Kidney epithelial cell (primary cell): ENCODE measurements at places on chromosomes 6 and 20. TPM values are rescaled to one million over a fixed set of nuclear protein-coding genes. Genes with fewer than 3 reads are reported as not detected.

- no peak for DNase-seq
These were observed 104.9 kb downstream of the TFAP2C start for GRCh38 chr20:56733967-56734366.

Gene ATP9A
- 37.6 and 37.9 TPM in 2 replicates for total RNA-seq

GRCh38 chr6:109579361-109579760 is 96.3 kb upstream of the ZBTB24 start:
- DNase-seq: no peak

DNA sequence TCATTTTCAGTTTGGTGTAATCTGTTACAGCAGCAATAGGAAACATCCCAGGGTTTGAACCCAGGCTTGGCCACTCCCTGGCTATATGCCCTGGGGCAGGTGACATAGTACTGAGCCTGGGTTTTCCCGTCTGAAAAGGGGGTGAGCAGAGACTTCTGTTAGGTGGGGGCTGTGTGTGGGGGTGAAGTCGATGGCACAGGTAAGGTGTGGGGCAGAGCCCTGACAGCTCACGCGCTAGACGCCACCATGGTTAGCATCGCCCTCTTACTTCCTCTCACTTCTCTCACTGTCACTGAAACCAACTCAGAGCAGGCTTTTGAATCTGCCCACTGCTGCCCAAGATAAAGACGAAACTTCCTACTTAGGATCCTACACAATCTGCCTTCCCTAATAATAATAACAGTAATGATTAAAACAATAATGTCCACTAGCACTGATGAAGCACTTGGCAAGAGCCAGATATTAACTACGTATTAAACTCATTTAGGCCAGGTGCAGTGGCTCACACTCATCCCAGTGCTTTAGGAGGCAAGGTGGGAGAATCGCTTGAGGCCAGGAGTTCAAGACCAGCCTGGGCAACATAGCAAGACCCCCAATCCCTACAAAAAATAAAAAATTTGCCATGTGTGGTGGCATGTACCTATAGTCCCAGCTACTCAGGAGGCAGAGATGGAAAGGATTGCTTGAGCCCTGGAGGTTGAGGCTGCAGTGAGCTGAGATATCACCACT is 117.9 kb upstream of the PTPN1 start:
- DNase-seq: no peak

DNA sequence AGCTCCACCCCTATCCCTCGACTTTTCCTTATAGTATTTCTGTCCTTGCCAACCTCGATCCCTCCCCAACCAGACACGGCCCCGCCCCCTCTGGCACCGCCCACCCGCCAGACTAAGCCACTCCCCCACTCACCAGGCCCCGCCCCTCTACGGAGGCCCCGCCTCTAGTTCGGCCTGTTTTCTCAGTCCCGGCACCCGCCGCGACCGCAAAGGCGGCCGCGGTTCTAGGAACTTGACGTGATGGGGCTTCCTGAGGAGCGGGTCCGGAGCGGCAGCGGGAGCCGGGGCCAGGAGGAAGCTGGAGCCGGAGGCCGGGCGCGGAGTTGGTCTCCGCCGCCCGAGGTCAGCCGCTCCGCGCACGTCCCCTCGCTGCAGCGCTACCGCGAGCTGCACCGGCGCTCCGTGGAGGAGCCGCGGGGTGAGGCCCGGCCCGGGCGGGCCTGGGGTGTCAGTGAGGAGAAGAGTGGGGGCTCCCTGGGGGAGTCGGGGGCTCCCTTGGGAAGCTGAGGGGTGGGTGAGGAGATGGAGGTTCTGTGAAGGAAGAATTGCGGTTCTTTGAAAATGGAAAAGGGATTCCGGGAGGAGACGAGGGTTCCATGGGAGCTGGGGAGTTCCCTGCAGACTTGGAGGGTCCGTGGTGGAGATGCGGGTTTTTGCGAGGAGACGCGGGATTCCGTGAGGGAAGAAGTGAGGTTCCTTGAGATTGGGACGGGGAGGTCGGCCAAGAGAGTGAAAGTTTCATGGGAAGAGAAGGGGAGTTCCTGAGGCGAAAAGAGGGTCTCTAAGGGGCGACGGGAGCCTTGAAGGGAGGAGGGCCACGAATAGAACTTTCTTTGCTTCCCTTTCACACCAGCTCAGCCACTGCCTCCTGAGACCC is at the start of gene ACSS2:
Gene ACSS2, plus strand, starts transcription at position 207 of the 877 bp plus-strand sequence. Its CDS starts 34 bp downstream, at position 241.
- no peak for DNase-seq

- DNase-seq: no peak
These were observed 232.3 kb downstream of the QKI start for GRCh38 chr6:163646866-163647265.

- DNase-seq: no peak
These were observed 83.2 kb upstream of the FBXL4 start for GRCh38 chr6:99030915-99031314.

- no peak for DNase-seq
These were observed 100.2 kb upstream of the KCNG1 start for GRCh38 chr20:51122931-51123658.

- no peak for DNase-seq
These were observed 46.2 kb downstream of the BACH2 start for GRCh38 chr6:90250405-90250804.

DNA sequence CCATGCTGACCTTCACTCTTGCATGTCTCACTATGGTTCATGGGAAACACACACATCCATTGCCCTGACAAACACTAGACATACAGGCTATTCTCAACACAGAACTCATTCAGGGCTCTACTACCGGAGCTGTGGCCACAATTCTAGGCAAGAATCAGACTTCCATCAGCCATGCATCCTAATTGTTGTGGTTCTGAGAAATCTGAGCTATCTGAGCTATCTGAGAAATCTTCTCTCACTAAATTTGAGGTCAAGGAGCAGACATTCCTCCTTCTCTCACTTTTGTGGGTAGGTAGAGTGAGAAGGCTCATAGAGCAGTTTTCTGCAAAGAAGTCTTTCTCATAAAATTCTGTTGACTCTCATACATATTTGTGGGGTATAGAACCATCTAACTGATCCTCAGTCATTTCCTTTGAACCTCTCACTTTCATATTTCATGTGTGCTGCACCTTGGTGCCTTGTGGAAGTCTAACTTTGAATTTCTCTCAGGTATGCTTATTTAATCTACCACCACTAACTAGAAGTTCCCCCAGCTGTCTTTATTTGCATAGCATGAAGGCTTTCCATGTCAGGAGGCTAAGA is 43.6 kb downstream of the ADGRF1 start:
- no peak for DNase-seq

DNA sequence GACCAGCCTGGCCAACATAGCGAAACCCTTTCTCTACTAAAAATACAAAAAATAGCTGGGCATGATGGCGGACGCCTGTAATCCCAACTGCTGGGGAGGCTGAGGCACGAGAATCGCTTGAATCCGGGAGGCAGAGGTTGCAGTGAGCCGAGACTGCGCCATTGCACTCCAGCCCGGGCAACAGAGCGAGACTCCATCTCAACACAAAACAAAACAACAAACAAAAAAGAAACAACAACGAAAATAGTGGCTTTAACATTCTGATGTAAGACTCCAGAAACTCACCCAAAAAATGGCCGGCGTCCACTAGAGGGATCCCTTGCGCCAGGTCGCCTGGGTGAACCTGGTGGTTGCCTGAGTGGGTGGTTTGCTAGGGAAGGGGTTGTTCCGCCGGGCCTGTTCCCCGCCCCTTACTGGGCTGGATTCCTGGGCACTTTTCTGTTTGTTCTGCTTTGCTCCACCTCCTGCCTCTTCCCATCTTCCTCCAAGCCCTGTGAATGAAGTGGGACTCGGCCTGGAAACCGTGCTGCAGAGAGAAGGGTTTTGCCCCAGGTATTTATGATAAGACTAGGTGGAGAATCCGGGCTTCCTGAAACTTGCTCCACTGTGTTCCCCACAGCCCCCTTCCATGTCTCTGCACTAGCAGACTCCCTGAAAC is 1.5 kb downstream of the PABPC1L start:
- DNase-seq: peak; percentile 34

DNA sequence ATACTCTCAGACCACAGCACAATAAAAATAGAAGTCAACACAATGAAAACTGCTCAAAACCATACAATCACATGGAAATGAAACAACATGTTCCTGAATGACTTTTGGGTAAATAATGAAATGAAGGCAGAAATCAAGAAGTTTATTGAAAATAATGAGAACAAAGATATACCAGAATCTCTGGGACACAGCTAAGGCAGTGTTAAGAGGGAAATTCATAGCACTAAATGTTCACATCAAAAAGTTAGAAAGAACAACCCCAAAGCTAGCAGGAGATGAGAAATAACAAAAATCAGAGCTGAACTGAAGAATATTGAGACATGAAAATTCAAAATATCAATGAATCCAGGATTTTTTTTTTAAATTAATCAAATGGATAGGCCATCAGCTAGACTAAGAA is 183.3 kb downstream of the BACH2 start:
- DNase-seq: no peak

Gene MYL9
- total RNA-seq: 58.5 and 83.2 TPM in 2 replicates

GRCh38 chr6:81309811-81310210 is 442.7 kb downstream of the TENT5A start:
- no peak for DNase-seq

- no peak for DNase-seq
These were observed at the start of gene MRS2 for GRCh38 chr6:24402697-24403500. Gene MRS2 (plus strand): TSS chr6:24402936. CDS start chr6:24403047, 111 bp downstream.

DNA sequence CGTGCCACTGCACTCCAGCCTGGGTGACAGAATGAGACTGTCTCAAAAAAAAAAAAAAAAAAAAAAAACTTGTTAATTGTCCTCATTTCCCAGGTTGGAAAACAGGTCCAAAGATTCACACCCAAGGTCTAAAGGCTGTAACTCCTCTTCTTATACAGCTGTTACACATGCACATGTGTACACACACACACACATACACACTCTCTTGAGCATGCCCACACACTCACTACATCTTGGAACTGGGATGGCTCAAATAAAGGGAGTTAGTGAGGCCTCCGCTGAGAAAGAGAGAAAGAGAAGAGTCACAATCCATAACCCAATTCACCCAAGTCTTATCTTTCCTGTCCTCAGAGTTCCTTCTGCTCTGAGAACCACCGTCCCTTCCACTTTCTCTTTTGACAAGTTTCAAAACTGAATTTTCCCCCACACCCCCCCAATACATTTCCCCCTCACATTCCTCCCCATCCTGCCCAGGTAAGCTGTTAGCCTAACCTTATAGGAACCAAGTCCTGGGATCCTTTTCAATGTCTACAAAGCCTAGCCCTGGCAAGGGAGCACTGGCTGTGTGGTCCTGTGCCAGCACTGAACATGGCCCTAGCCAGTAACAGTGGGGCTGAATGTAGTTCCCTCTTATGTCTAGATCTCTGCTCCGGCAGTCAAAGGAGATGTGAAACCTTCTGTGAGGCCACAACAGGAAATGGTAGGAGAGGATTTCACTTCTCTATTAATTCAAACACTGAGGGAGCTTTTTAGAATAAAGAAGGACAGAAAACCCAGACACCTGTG is 3.2 kb upstream of the HLA-DMB start:
- no peak for DNase-seq

DNA sequence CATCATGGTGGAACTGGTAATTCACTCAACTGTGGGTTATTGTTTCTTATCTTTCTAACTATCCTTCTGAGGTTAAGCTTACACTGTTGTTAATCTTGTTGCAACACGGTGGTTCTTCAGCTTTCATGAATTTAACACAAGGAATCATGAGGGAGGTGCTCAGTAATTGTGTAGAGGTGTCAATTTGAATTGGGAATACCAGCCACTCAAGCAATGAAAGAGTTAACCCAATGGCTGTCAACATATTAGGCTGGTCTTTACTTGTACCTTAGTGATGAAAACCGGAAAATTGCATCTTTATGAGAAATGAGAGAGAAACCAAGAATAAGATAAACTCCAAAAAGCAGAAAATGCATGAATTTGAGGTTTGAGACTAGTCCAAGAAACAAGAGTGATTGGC is 95.7 kb downstream of the HS3ST5 start:
- no peak for DNase-seq

DNA sequence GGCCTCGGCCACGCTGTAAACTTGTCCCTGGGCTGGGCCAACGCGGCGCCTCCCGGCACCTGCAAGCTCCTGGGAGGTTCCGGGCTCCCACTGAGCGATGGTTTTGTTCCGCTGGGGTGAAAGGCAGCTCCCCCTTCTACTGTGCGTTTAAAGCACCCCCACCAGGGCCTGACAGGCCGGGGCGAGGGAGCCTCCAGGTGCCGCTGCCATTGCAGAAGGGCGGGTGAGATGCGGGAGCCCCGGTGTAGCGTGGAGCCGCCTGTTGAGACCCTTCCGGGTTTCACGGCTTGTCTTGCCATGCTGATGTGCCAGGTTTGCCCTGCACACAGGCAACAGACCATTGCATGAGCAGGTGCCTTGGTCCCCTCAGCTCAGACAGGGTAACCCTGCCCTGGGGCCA is 2.9 kb downstream of the COL20A1 start:
- no peak for DNase-seq

Gene DYNLT2
- total RNA-seq: 1.3 and 1.4 TPM in 2 replicates

- DNase-seq: no peak
These were observed 421.2 kb upstream of the JARID2 start for GRCh38 chr6:14824484-14825275.

- peak; percentile 14 for DNase-seq
These were observed 112.8 kb upstream of the TSHZ2 start for GRCh38 chr20:52859156-52859876.

GRCh38 chr6:169955731-169956437 is 204.5 kb downstream of the ERMARD start:
- no peak for DNase-seq

Gene SIRPA
- total RNA-seq: 40.6 and 50.2 TPM in 2 replicates

DNA sequence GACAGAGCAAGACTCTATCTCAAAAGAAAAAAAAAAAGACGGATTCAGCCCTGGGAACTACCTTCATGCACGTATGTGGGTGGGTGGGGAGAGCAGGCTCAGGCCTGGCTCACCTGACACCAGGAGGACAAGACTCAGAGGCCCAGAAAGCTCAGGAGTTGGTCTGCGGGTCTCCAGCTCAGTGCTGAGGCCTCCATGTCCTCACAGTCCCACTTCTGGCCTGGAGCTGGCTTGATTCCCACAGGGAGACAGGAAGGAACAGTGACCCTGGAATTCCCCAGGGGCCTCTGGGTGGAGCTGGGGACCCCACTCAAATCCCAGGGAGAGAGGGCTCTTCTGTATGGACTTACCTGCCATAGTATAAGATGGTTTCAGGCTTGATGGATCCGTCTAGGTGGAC is 15.6 kb downstream of the ADA start:
- DNase-seq: no peak

Gene SLC13A3
- 2.6 and 3.4 TPM in 2 replicates for total RNA-seq

GRCh38 chr6:111238464-111239119 is 151.3 kb downstream of the SLC16A10 start:
- peak; percentile 55 for DNase-seq

Gene AMD1
- total RNA-seq: 90.1 and 93.6 TPM in 2 replicates

DNA sequence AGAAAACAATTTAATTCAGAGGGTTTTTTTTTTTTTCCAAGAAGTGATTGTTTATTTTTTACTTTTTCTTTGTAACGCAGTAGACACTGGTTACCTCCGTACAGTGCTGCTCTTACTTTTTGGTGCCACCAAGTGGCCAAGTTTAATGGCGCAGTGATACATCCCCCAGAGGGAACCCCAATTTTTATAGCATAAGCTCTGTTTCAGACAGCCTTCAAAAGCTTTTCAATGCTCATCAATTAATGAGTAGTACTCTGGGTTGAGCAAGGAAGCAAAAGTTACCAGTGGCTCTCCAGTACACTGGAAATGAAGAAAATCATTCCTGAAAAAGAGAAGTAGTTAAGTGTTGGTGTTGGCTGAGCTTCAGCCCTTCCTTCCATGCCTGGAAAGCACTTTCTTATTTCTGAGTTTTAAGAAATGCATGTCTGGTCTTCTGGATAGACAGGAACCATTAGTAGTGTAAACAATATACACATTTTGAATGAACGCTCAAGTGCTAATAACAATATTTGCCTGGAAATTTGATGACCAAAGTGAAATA is 129.1 kb upstream of the SMLR1 start:
- no peak for DNase-seq

GRCh38 chr20:34553366-34553867 is 5.1 kb upstream of the MAP1LC3A start:
- no peak for DNase-seq

GRCh38 chr20:51747182-51747911 is 20.8 kb downstream of the ATP9A start:
- DNase-seq: no peak
